ENCODE measurements at places on chromosomes 6 and 20.

GRCh38 chr6:64732888-64733287, 974.1 kb downstream of the EYS start:
- no peak for ATAC-seq

- no peak for ATAC-seq
Measured at GRCh38 chr20:11304795-11305194, 612.9 kb upstream of the BTBD3 start.

GRCh38 chr6:94859924-94860323, 717.4 kb upstream of the MANEA start:
- ATAC-seq: no peak

- no peak for ATAC-seq
Measured at GRCh38 chr6:148617530-148617929, 129.3 kb upstream of the UST start.

DNA sequence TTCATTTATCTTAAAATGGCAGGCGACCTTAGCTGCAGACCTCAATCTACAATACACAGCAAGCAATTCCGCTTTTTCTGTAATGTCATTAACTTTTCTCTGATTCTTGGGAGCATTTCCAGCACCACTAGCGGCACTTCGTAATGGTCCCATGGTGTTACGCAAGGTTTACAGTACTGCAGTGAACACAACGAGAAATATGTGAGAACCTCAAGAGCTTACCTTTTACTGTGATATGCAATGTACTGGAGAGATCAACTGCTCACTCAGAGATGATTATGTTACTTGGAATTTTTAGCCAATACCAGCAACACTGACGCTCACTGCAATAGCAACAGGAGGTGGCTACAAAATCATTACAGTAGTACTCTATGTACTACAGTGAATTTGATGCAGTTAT, 2.8 kb upstream of the CEP43 start:
- no peak for ATAC-seq

GRCh38 chr6:149095842-149096241, 221.7 kb upstream of the TAB2 start:
- no peak for ATAC-seq

Data from activated CD4-positive, CD25-positive, alpha-beta regulatory T cell treated with anti-CD3 and anti-CD28 coated beads, Interleukin-2, amount 50 U/mL, for 24 hours (primary cell).